ENCODE measurements at places on chromosomes 2 and 18. TPM values are rescaled to one million over a fixed set of nuclear protein-coding genes. Genes with fewer than 3 reads are reported as not detected.

The VSNL1 gene
- total RNA-seq, result 3.3 TPM

The HOXD12 gene
- 0.23 TPM for total RNA-seq

The SERPINE2 gene
- total RNA-seq, result 70.3 TPM

The RAB10 gene
- total RNA-seq, result 65.4 TPM

The STARD6 gene
- not detected for total RNA-seq

The ALS2 gene
- 39.4 TPM for total RNA-seq

The OLA1 gene
- 58.3 TPM for total RNA-seq

The KLHL30 gene
- 8.3 TPM for total RNA-seq

The UGT1A10 gene
- not detected for total RNA-seq

The VWA3B gene
- 0.18 TPM for total RNA-seq

The PEX13 gene
- 43.7 TPM for total RNA-seq

The GCKR gene
- total RNA-seq, result 0.12 TPM

The CD8B2 gene
- 0.06 TPM for total RNA-seq

Data from metanephros (tissue), 2 donors.